Stomach (tissue), 19 donors: ENCODE measurements at places on chromosomes 2 and 18. TPM values are rescaled to one million over a fixed set of nuclear protein-coding genes. Genes with fewer than 3 reads are reported as not detected.

DNA sequence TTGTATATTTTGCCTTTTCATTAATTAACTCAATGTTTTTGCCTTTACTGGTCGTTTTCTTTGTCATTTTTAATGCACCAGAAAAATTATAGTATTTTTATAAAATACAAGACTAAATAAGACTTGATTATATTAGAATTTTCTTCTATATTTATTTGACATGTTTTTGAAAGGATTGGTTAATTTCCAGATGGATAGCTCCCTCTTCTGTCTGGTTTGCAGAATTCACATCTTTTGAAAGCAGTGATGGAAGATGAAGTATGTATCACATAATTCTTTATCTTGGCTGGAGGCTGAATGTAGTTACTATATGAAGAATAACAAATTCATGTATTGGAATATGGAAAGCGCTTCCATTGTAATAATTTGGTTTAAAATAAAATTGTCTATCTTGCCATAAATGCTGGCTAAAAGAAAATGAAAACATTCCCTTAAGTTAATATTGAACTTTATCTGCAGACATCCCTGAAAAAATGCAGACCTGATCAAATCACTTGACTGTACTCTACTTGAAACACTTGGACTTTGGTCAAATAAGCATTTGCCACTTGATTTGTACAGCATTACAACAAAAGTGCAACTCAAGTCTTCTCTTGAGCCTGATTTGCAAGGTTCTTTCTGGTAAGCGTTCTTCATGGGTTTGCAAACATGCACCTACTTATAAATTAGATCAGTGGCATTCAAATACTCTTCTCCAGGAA is 86.3 kb upstream of the EFEMP1 start:
- peak; percentile 67 for DNase-seq
- H3K27ac ChIP-seq: no peak overlapping the region
- H3K27me3 ChIP-seq: no peaks in the 10 kb centered on the region
- no peaks in the 10 kb centered on the region for H3K36me3 ChIP-seq

STPG4 gene
- not detected for total RNA-seq

- H3K4me1 ChIP-seq: no peaks in the 10 kb centered on the region
- H3K36me3 ChIP-seq: no peaks in the 10 kb centered on the region
- no peak overlapping the region for H3K27ac ChIP-seq
- no peak for DNase-seq
Observed at GRCh38 chr2:25825238-25825637, 53.0 kb downstream of the ASXL2 start.

- H3K36me3 ChIP-seq: peaks cover 5% of the 10 kb centered on the region
- DNase-seq: no peak
- H3K27ac ChIP-seq: no peak overlapping the region
Observed at GRCh38 chr18:57644540-57644939, 22.9 kb upstream of the NARS1 start.

GRCh38 chr2:233367586-233367985 is 13.3 kb downstream of the DGKD start:
- H3K4me1 ChIP-seq: peaks cover 20% of the 10 kb centered on the region
- no peaks in the 10 kb centered on the region for H3K27me3 ChIP-seq
- no peak for DNase-seq
- H3K36me3 ChIP-seq: no peaks in the 10 kb centered on the region
- no peak overlapping the region for H3K4me3 ChIP-seq

GRCh38 chr2:36753706-36754221 is 57.3 kb downstream of the VIT start:
- no peak overlapping the region for H3K4me3 ChIP-seq
- no peak for DNase-seq
- H3K27me3 ChIP-seq: no peaks in the 10 kb centered on the region
- H3K36me3 ChIP-seq: no peaks in the 10 kb centered on the region
- H3K4me1 ChIP-seq: no peaks in the 10 kb centered on the region

- no peak for DNase-seq
- no peaks in the 10 kb centered on the region for H3K27me3 ChIP-seq
- H3K4me3 ChIP-seq: no peak overlapping the region
- H3K27ac ChIP-seq: no peak overlapping the region
Observed at GRCh38 chr2:111239581-111240249, 119.0 kb downstream of the BCL2L11 start.

YES1 gene
- total RNA-seq: 6.4 TPM

GRCh38 chr2:42424033-42424432 is 63.0 kb upstream of the COX7A2L start:
- H3K27ac ChIP-seq: no peak overlapping the region
- no peak overlapping the region for H3K4me3 ChIP-seq
- no peaks in the 10 kb centered on the region for H3K36me3 ChIP-seq
- H3K4me1 ChIP-seq: no peaks in the 10 kb centered on the region

DNA sequence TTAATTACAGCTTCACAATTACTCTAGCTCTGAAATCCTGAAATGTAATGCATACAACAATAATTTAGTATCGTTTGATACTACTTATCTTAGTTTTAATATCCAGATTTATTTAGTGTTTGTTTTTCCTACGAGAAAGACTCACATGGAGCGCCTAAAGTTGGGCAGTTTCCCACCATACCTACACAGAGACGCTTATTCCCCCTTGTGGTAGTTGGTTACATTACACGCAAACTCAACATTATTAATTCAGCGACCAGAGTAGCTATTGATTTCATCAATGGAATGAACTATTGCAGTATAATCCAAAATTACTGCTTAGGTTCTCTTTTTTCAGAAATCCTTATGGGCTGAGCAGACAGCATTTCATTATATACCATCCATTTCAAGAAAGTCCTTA is 164.0 kb upstream of the REG3G start:
- no peaks in the 10 kb centered on the region for H3K27me3 ChIP-seq
- H3K4me1 ChIP-seq: no peaks in the 10 kb centered on the region
- no peak overlapping the region for H3K4me3 ChIP-seq
- DNase-seq: no peak

- no peaks in the 10 kb centered on the region for H3K36me3 ChIP-seq
- H3K27ac ChIP-seq: no peak overlapping the region
- no peaks in the 10 kb centered on the region for H3K27me3 ChIP-seq
- no peak for DNase-seq
- H3K4me1 ChIP-seq: peaks cover 6% of the 10 kb centered on the region
Observed at GRCh38 chr18:50807176-50807575, 12.6 kb downstream of the MRO start.

FASTKD2 gene
- 10.1 TPM for total RNA-seq

- peaks cover 100% of the 10 kb centered on the region for H3K36me3 ChIP-seq
- no peaks in the 10 kb centered on the region for H3K27me3 ChIP-seq
- no peaks in the 10 kb centered on the region for H3K4me1 ChIP-seq
- H3K27ac ChIP-seq: no peak overlapping the region
- H3K4me3 ChIP-seq: no peak overlapping the region
- DNase-seq: no peak
Observed at GRCh38 chr2:202290970-202291369, 25.4 kb downstream of the NOP58 start.

ASB18 gene
- total RNA-seq: not detected

CSRNP3 gene
- total RNA-seq: 9.9 TPM

RGPD3 gene
- 0.55 TPM for total RNA-seq

- H3K27ac ChIP-seq: no peak overlapping the region
- H3K36me3 ChIP-seq: no peaks in the 10 kb centered on the region
- no peaks in the 10 kb centered on the region for H3K4me1 ChIP-seq
Observed at GRCh38 chr2:145410086-145410485, 890.2 kb upstream of the ZEB2 start.

DNA sequence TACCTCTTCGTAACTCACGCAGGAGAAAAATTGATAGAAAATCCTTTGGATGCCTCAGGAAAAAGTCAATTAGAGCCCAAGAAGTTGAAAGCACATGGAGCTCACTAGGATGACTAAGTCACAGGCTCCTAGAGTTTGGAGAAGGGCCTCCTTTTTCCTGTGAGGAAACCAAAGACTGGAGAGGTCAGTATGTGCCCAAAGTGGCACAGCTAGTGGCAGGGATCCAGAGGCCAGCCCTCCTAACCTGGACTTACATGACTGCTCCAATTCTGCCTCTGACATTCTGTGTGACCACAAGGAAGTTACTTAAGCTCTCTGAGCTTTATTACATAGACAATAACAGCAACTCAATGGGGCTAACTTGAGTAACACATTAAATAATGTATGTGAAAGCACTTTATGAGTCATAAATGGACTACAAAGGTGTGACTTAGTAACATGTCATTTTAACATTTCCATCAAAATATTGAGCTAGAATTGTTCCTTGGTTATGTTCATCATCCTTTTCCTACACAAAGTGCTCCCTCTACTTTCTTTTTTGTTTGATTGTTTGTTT is 91.6 kb downstream of the DHRS9 start:
- H3K4me1 ChIP-seq: no peaks in the 10 kb centered on the region
- H3K4me3 ChIP-seq: no peak overlapping the region
- no peaks in the 10 kb centered on the region for H3K27me3 ChIP-seq
- H3K27ac ChIP-seq: no peak overlapping the region

GLI2 gene
- total RNA-seq: 2.3 TPM

CTAGE1 gene
- total RNA-seq: not detected

- no peaks in the 10 kb centered on the region for H3K27me3 ChIP-seq
- no peak overlapping the region for H3K27ac ChIP-seq
- H3K36me3 ChIP-seq: no peaks in the 10 kb centered on the region
- no peak overlapping the region for H3K4me3 ChIP-seq
- H3K4me1 ChIP-seq: no peaks in the 10 kb centered on the region
Observed at GRCh38 chr18:69838003-69838402, 109.7 kb downstream of the CD226 start.

DNA sequence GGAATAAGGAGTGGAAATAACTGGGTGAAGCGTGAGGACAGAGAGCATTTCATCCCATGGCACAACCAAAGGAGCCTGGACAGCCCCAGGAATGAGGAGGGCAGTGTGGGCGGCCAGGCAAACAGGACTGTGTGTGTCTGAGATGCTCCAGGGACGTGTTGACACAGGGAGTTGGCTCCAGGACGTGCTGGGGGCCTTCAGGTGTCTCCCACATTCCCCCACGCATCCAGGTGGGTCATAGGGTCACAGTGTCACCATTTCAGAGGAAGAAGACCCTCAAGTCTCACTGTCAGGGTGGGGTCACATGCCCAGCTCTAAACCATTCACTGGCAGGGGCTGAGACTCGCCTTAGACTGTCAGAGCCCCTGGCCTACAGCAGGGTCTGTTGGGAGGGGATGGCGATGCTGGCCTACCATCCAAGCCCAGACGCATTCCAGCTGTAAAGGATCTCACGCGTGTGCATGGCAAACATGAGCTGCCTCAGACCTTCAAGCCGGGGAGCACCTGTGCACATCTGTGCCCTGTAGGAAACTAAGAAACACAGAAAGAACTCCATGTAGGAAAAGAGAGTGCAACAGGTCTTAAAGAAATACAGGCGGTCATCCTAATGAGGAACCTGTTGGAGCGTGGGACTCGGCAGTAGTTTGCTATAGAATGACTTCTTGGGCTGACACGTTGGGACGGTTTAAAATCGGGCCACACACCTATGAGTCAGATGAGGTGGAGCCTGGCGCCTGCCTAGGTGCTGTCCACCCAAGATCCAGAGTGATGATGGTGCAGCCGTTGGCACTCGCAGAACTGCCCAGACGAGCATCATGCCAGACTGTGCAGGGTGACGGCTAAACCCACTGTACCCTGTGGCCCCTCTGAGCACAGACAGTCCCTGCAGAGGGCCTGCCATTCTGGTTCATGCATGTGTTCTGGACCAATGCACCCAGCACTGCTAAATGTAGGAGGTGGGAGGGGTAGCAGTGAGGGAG is 17.3 kb downstream of the PARD6G start:
- no peak overlapping the region for H3K27ac ChIP-seq
- H3K27me3 ChIP-seq: no peaks in the 10 kb centered on the region
- H3K36me3 ChIP-seq: no peaks in the 10 kb centered on the region
- no peak for DNase-seq
- H3K4me1 ChIP-seq: no peaks in the 10 kb centered on the region
